ENCODE measurements at places on chromosomes 6 and 20. TPM values are rescaled to one million over a fixed set of nuclear protein-coding genes. Genes with fewer than 3 reads are reported as not detected.

BMP5 gene
- total RNA-seq: not detected

GRCh38 chr6:96963809-96964208 lies 39.3 kb downstream of the KLHL32 start:
- DNase-seq: no peak

DNA sequence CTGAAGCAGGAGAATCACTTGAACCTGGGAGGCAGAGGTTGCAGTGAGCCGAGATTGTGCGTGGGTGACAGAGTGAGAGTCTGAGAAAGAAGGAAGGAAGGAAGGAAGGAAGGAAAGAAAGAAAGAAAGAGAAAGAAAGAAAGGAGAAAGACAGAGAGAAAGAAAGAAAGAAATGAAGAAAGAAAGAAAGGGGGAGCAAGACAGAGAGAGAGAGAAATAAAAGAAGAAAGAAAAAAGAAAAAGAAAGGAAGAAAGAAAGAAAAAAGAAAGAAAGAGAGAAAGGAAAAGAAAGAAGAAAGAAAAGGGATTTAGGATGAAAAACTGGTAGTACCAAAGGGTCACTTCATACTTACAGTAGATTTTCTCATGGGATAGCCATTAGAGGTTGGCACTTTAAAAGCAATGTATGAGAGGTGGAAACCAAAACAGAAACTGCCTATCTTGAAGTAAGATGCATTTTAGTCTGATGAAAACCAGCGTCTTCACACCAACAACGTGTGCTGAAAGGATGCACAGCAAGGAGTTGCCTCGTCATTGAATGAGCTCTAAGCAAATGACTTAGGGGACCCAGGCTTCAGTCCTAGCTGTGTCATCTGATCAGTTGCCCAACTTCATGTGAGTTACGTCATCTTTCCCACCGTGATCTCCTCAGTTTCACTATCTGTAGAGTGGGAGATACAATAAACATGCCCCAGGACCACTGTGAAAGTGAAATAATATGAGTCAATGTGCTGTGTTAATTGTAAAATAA lies 133.9 kb upstream of the NEDD9 start:
- peak; percentile 24 for DNase-seq

DNA sequence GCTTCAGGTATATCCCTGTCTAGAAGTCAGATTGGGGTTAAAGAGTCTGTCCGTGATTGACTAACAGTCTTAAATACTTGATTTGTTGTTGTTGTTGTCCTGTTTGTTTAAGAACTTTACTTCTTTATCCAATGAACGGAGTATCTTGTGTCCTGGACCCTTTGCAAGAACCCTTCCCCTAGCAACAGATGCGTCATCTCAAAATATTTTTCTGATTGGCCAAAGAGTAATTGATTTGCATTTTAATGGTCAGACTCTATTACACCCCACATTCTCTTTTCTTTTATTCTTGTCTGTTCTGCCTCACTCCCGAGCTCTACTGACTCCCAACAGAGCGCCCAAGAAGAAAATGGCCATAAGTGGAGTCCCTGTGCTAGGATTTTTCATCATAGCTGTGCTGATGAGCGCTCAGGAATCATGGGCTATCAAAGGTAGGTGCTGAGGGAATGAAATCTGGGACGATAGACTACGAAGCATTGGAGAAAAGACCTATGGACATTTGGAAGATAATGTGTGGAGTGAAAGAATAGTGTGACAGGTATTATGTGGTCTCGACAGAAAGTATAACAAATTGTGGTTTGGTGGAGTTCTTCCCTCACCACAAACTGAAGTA lies at the start of gene HLA-DRA:
Gene HLA-DRA (plus strand): TSS at position 286 of the 613 bp plus-strand sequence. CDS start 64 bp downstream, at position 350.
- DNase-seq: peak; percentile 74

DNA sequence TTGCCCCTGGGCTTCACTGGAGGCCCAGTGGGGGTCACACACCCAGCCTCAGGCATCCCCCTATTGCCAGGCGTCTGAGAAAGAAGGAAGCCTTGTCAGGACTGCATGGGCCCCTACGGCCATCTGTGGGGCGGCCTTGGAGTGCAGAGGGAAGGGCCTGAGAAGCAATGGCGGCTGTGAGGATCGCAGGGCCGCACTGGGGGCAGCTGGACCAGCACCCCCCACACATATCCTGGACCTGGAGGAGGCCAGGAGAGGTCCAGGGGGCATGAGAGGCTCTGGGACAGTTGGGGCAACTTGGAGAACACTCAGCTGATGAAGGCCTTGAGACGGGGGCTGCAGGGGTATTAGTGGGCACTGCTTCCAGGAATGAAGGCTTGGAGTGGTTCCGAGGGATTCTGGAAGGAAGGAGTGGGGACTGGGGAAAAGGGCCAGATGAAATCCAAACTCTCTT lies 16.5 kb downstream of the MDFI start:
- no peak for DNase-seq

DNA sequence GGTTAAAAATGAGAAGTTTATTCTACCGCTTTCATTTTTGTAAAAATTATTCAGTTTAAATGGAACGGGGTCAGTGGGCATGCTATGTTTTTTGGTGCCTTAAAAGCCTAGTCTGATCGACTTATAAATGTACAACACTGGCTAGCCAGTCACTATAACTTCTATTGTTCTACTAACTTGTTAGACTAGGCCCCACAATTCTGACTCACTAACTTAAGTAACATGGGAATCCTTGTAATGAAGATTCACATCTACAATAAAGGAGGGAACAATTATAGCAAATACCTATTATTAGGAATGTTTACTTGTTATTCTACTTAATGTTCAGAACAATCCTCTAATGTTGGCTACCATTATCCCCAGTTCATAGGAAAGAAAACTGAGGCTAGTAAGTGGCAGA lies 28.5 kb downstream of the REPS1 start:
- no peak for DNase-seq

DNA sequence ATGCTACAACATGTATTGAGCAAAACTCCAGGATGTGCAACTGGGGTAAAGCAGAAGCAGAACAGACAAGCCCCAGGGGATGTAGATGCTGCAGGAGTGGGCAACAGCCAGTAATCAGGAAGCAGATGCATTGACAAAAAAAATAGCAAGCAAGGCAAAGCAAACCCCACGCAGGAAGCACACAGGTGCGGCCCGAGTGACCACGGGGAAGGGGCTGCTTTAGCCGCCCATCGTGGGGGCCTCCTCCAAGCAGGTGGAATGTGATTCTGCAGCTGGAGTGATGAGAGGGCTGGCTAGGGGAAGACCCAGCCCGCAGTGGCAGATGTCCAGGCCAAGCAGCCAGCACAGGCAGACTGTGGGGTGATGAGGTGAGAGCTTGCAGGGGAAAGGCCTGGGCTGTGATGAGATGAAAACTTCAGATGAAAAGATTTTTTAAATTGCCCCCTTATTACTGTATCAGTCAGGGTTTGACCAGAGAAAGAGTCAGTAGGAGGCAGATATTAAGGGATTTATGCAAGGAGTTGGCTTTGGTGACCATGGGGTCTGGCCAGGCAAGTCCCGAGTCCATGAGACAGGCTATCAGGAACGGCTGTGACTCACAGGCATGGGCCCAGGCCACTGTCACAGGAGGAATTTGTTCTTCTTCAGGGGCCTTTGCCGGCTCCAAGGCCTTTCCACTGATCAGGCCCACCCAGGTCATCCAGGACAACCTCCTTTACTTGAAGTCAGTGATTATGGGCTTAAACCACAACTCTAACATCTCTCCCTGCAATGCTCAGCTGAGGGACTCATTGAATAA lies 207.6 kb downstream of the ANKRD60 start:
- no peak for DNase-seq

DNA sequence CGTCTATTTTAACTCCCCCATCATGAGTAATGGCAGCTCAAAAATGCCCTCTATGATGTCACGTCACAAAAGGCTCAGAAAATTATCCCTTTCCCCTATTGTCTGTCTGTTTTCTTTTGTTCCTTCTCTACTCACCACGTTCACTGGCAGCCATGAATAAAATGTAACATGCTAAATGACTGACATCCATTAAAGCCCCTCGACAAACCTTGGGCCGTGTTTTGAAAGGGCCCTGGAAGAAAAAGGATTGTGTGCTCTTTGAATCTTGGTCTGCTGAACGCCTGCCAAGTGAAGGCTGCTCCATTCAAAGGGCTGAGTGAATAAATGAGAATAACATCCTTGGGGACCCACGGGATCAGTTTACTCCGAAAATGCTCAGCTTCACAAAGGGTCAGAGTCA lies 118.7 kb downstream of the RPS12 start:
- DNase-seq: no peak

- no peak for DNase-seq
These were observed 243.2 kb downstream of the ANKRD60 start for GRCh38 chr20:57985278-57985677.

DNA sequence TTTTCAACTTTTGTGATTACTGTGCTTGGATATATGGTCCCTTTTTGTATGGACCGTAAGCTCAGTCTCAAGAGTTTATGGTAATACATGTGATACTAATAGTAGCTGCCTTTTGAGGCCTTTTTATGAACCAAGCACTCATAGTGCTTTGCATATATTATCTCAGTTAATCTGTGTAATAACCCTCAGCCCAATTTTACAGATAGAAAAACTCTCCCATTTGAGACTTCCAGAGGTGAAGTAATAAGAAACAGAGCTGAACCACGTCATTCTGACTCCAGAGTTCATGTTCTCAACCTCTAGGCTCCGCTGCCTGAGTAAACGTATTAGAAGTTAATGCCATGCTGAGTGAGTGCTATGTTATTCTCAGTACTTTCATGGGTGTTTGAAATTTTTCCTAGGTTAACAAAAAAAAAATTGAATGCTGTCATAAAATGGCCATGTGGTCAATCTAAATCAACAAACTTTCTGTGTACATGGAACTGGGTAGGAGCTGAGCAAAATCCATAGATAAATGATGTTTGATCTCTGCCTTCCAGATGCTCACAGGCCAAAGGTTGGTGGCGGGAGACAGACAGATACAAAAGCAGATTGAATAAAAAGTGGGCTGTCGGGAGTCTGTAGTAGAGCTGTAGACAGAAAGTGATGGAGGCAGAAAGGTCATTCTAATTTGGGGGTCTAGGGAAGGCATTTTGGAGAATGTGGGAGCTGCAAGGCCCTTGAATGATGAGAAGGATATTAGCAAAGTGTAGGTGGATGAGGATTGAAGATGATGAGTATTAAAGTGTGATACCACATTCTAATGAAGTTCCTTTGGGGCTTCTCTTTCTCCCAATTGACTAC lies 22.6 kb upstream of the ELOVL2 start:
- DNase-seq: no peak

MCM8 gene
- total RNA-seq: 6.8 TPM

DNA sequence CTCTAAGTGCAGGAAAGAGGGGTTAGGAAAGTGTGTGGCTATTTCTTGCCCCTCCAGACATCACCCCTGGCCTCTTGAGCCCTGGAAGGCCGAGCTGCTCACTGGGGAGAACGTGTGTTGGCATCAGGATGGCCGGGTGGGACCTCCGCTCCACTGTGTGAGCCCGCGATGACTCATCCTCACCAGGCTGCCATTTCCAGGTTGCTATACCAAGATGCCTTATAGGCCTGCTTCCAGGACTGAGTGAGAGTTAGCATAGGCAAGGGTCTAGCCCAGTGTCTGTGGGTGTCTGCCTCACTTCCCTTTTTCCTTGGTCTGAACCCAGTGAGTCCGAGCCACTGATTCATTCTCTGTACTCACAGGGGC lies 105.0 kb downstream of the MRPL14 start:
- peak; percentile 46 for DNase-seq

SCRT2 gene
- total RNA-seq: not detected

GRCh38 chr6:53244399-53244931 lies 95.8 kb upstream of the GCM1 start:
- DNase-seq: no peak

PRDM13 gene
- total RNA-seq: not detected

NSFL1C gene
- 39.6 TPM for total RNA-seq

ARMC12 gene
- total RNA-seq: 0.37 TPM
